ENCODE measurements at places on chromosomes 4 and X.

DNA sequence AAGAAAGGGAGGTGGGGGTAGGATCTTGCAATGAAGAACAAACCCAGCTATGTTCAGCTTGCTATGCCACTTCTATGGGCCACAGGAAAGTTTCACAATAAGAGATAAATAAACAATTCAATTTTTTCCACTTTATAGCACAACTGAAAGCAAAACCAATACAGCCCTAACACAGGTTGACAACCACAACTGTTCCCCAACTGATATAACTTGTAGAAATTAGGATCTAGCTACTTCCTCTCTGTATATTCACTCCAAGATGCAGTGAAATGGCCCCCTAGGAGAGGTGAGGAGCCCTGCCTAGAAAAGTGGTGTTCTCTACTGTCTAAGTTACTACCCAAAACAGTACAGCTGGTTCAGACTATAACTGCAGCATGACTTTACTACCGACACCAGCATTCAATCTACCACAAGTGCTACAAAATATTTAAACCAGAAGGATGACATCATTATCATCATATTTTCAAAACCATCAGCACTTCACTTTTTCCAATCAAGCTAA is 77.0 kb downstream of the FBXW7 start:
- no peak for DNase-seq

- DNase-seq = no peak
These were observed 107.0 kb downstream of the OR13H1 start for GRCh38 chrX:131650637-131651410.

- DNase-seq = no peak
These were observed 24.1 kb upstream of the FGF16 start for GRCh38 chrX:77422891-77423648.

- DNase-seq = peak; percentile 60
These were observed 270.2 kb upstream of the TAPT1 start for GRCh38 chr4:16496501-16496900.

GRCh38 chrX:136646602-136647239 is 1.2 kb upstream of the CD40LG start:
- no peak for DNase-seq

Measured in fibroblast of skin of scalp (primary cell).